ENCODE measurements at places on chromosomes 7 and 10. TPM values are rescaled to one million over a fixed set of nuclear protein-coding genes. Genes with fewer than 3 reads are reported as not detected.
A peak's percentile ranks its signal among the peaks of the same experiment; 100 is the strongest.

- no peak for DNase-seq
Observed at GRCh38 chr10:43083764-43084163, 6.9 kb downstream of the RET start.

DNA sequence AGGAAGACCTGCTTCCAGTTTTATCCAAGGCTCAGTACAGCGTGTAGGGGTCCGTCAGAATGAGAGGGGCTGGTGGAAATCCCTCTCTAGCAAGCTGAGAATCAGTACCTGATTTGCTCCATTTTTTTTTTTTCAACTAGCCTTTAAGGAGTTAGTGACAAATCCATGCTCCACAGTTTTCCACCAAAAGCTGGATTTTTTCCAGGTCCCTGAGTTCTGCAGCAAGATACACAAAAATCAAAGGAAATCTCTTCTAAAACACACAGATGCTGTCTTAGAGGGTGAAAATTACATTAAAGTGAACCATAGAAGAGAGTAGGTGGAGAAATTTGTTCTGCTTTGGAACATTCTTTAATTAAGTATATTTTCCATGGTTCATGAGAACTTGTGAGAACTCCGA, 30.4 kb downstream of the MDFIC start:
- DNase-seq: no peak

DNA sequence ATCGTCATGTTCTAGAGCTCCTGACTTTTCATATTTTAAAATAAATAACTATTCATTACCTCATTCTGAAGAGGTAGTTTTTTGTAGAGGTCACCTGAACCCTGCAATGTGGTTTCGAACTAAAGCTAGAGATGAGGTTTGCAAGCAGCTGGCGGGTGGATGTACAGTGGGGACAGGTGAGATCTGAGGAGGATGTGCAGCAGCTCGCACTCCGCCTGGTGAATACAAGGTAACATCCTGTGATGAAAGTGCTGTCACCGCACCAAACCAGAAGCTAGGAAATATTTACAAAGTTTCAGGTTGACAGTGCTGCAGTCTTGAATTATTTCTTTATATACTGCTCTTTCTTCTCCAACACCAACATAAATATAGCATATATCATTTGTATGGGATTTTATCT, 26.5 kb downstream of the NDUFB2 start:
- DNase-seq: peak; percentile 60

DNA sequence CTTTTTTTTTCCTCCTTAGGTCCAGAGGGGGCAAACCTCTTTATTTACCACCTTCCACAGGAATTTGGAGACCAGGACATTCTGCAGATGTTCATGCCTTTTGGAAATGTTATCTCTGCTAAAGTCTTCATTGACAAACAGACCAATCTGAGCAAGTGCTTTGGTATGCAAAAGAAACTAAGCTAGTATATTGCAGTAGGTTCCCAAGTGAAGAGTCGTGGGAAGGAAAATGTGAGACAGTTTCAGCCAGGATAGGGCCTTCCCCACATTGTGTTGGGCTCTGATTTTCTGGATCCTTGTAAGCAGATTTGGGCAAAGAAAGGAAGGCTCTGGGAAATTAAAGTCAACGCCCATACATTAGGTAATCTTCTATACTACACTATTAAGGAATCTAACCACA, 285.6 kb downstream of the USP6NL start:
- no peak for DNase-seq

The IL15RA gene
- 8.0 TPM for total RNA-seq

GRCh38 chr7:154987571-154987970, 15.4 kb downstream of the PAXIP1 start:
- DNase-seq: no peak

The FAM25A gene
- not detected for total RNA-seq

The MSS51 gene
- 3.5 TPM for total RNA-seq

GRCh38 chr7:24896031-24896501, 83.9 kb downstream of the OSBPL3 start:
- DNase-seq: no peak

The SPAM1 gene
- total RNA-seq: not detected

The FAM131B gene
- not detected for total RNA-seq

The URGCP gene
- 26.4 TPM for total RNA-seq

DNA sequence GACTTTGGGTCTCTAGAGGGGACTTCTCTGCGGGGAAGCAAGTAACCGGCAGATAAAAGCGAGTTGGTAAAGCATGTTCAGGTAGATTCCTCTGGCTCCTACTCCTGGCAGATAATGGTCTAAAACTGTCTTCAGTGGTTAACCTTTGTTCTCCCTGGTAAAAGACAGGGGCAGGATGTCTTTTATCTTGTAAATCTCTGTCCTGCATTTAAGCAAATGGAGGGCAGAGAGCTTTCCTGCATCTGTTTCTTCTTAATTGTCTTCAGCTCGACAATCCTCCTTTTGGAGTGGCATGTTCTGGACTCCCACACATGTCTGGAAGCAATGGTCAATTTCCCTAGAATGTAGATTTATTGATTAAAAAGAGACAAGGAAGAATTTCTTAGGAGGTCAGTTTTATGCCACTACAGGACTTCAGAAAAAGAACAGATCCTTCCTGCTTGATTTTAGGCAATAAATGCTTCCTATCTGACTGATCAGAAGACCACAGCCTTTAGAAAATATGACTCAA, 16.6 kb downstream of the C7orf33 start:
- no peak for DNase-seq

DNA sequence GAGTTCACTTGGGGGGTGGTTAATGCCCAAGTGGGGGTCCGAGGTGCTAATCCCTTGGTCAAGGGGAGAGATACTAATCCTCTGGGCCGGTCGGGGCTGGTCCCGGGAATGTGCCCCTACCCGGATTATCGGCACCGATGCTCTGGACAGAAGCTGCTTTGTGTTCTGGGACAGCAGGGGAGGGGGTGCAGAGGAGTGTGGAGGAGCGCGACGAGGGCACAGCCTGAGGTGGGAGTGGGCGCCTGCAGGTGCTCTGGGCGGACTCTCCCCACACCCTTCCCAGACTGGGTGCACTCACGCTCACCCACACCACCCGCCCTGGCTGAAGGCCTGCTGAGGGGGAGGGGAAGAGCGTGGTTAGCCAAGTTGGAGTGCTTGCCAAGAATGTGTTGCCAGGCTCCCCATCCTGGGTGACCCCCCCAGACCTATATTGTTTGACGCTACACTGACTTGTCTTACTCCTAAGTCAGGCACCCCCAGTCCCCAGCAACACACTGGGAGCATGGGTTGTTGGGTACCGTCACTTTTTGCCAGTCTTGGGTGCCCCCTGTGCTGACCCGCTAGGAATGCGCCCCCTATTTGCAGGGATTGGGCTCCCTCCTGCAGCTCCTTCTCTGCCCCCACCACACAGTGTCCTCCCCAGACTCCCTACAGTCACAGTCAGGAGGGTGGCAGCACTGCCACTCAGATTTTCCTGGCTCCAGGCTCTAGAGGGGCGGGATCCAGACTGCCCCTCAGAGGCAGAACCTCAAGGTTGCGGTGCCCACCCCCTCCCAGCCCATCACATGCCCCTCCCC, 1.2 kb downstream of the SLC4A2 start:
- DNase-seq: peak; percentile 21

- no peak for DNase-seq
Observed at GRCh38 chr7:144775749-144776148, 60.1 kb downstream of the TPK1 start.

DNA sequence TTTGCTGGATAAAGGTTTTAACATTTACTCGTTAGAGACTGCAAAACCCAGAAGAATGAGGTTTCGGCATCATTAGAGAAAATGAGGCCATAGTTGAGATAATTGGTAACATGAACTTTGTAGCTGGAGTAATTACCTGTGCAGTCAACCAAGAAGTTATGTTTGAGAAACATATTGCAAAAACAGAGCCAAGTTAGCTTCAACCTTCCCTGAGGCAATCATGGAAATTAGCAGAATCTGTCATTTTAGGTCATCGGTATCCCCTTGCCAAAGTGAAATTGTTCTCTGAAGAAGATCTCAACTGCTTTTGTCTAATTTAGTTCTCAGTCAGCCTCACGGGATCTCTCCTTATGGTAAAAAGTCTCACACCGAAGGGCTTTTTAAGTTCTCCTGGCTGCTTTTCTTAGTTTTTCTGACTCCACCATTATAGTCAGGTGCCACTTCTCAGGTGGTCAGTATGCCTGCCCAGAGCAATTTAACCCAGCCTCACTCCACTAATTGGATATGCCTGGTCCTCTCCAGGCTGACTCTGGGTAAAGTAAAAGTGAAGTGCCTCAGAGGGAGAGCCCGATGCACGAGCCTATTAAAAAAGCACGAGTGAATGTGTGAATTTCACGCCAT, 52.5 kb downstream of the NRCAM start:
- DNase-seq: no peak

DNA sequence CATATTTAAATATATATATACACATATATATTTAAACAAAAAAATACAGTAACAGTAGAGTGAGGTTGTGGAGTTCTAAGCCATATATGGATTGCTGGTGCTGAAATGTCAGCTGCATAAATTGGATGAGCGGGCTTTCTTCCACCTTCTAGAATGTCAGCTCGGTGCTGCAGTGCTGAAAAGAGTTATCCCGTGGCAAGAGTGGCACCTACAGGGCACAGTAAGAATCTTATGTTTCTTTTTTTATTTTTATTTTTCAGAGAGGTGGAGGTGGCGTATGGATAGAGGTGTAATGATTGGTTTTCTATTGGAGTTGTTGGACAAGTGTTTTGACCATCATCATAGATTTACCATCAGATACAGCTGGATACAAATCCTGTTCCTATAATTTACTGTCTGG, 86.2 kb upstream of the DYNC1I1 start:
- no peak for DNase-seq

- no peak for DNase-seq
Observed at GRCh38 chr10:130481076-130481930, 345.1 kb downstream of the GLRX3 start.

- DNase-seq: peak; percentile 39
Observed at GRCh38 chr10:21732067-21732772, 198.2 kb downstream of the MLLT10 start.

DNA sequence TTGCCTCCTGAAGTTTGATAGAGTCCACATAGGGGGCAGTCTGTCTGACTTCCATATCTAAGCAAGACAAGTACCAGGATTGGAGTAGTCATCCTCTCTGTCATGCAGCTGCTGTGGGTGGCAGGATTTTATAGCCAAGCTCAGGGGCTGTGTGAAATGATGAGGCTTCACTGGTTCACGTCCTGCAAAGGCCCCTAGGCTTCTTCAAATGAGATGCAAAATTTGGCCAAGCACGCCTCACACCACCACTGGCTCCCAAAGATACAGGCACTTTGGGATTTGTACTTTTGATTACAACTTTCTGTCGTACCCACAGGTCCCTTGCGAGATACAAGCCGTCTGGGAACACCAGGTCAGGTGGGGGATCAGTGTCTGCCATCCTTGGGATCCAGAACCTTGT, 67.1 kb downstream of the WDFY4 start:
- DNase-seq: no peak

DNA sequence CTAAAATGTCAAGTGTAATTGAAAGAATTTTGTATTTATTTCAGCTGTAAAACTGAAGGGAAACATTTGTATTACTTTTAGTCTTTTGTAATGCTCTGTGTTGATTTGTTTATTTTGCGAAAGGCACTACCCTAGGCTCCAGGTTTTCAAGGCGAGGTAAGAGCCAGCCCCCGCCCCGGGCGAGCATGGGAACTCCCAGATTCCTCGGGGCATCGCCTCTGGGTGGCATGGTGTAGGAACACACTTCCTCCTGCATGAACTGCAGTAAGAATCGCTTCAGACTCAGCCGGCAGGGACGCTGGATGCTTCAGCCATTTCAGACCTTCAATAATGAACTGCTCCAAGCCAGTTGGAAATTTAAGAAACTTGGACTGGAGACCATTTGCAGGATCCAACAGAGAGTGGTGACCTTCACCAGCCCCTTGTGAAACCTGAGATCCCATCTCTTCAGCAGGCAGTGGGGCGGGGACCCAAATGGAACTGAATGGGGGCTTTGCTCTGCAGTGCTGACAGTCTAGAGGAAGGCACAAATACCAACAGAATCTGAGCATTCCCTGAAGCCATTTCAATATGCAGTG, 544.3 kb upstream of the MGMT start:
- no peak for DNase-seq

DNA sequence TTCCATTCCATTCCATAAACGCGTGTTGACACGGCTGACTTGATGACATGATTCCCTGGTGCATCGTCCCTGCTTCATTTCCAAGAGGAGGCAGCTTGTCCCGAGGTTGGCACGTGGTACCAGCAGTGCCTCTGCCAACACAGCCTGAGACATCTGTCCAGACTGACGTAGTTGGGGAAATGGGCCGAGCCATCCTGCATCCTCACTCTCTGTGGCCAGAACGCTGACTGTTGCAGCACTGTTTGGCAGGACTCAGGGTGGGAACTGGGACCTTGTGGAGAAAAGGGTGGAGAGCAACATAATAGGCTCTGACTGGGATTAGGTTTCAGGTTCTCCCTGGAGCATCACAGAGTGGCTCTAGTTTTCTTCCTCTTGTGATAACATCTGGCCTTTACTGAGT, 118.6 kb upstream of the BTBD16 start:
- no peak for DNase-seq
